Activated CD4-positive, alpha-beta T cell treated with anti-CD3 and anti-CD28 coated beads, Interleukin-2, amount 10 ng/mL, durations not matched to agents 7 days and 5 days (primary cell): ENCODE measurements at places on chromosomes 7 and 10.

GRCh38 chr7:38215735-38216670, 38.0 kb downstream of the STARD3NL start:
- peak; percentile 83 for DNase-seq

DNA sequence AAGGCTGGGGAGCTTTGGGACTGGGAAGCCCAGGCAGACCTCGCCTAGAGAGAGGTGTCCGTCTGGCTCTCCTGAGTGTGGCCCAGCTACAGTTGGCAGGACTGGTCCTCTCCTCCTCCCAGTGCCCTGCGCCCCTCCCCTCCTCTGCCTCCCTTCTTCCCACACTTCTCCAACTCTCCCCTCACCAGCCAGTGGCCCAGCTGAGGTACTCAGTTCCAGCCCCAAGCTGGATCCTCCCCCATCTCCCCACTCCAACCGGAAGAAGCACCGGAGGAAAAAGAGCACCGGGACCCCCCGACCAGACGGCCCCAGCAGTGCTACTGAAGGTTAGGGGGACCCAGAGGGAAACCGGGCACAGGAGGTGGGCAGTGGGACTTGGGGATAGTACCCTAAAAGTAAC, 27.7 kb downstream of the GBX1 start:
- no peak for DNase-seq

DNA sequence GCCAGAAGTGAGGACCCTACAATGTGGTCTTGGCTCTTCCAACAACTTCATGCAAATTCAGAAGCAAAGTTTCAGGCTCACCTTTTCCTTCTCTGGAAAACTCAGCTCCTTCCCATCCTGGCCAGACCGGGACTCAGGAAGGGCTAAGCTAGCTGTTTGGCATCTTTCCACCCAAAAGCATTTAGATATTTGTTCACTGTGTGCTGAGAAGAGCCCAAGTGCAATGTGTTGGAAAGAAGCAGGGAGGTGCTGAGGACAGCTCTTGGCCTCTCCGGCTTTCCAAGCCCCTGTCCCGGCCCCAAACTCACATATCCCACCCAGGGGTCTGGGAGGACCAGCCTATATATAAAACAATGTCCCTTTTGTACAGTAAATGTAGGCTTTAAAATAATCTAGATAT, 44.5 kb downstream of the MKI67 start:
- DNase-seq: no peak

DNA sequence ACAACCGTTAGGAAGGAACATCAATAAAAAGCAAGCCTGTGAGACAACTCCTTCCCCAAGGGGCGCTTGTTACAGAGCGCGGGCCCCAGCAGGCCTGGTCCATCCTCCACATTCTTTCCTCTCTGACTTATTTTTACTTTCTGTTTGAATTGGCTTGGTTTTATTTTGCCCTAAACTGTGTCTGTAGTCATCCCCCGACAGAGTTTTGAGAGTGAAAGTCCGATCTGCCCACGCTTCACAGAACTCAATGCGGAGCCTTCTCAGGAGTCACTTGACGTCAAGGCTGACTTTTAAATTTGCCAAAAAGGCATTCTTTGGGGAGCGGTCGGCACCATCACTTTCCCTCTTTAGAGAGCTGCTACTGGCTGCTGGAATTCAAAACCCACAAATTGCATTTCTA, 150.1 kb upstream of the KLF6 start:
- peak; percentile 58 for DNase-seq

GRCh38 chr10:101575580-101576210, 12.4 kb downstream of the POLL start:
- no peak for DNase-seq

DNA sequence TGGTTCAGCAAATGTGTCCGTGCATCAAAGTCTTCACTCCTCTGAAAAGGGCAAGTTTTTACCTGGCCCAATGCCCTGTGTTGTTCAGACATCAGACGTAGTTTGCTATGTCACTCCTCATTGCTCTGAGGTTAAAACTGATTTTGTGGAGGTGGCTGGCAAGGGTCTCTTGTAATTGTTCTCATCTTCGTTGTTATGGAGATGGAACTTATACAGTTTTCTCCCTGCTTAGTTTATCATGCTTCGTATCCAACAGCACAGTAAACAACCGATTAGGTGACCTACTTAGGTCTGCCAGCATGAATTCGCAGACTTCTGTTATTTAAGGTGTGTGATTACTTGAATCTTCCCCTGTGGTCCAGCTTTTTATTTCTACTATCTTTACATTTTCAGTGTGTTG, 274.1 kb upstream of the SMIM30 start:
- DNase-seq: no peak

GRCh38 chr7:106054971-106055532, 57.1 kb downstream of the SYPL1 start:
- DNase-seq: no peak

- DNase-seq: no peak
Observed at GRCh38 chr7:79425665-79426064, 27.8 kb downstream of the MAGI2 start.

GRCh38 chr7:116075351-116076145, 45.0 kb upstream of the TFEC start:
- DNase-seq: no peak

DNA sequence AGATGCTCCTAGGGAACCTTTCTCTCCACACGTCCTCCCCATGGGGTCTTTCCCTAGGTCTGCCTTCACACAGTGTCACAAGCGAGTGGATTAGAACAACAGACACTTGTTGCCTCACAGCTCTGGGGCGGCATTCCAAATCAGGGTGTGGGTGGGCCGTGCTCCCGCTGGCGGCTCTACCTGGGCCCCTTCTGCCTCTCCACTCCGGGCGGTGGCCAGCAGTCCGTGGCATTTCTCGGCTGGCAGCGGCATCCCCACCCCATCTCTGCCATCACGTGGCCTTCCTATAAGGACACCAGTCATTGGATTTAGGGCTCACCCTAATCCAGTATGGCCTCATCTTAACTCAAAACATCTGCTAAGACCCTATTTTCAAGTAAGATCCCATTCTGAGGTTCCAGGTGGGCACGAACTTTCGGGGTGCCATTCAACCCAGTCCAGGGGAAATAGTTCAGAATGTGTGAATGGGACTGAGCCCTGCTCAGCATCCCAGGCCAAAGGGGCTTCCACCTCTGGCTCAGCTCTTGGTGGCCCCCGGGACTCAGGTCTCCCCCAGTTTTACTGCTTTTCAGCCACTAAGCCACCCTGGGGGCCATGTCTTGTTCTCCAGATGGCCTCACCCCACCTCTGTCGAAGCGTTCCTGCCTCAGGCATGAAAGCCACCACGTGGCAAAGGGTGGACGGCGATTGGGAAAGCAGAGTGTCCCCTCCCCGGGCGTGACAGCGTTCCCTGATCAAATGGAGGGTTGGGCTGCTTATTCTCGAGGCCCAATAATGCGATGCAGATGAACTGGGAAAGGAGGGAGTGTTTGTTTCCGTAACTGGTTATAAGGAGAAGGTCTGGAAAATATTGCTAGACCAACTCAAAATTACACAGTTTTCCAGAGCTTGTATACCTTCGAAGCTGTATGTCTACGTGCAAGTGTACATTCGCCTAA, 350.0 kb downstream of the GLRX3 start:
- no peak for DNase-seq
